Activated T-cell treated with anti-CD3 and anti-CD28 coated beads, Interleukin-2, amount 50 U/mL, for 48 hours (primary cell): ENCODE measurements at places on chromosomes 7 and 10.

DNA sequence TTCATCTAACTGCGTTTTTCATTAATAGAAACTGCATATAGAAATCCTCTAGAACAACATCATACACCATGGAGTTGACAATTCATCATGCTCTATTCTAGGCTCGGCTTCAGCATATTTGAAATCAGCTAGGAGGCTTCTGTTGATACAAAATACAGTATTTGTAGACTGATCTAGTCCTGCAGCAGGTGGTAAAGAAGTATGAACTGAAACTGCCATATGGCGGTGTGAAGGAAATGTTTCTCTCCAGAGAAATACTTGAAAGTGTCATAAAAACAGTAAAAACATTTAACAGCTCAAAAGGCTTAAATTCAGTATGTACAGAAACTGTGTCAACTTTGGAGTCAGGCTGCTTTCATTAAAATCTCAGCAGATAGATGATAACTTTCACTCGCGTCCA is 32.0 kb upstream of the MYO3A start:
- DNase-seq, result no peak

DNA sequence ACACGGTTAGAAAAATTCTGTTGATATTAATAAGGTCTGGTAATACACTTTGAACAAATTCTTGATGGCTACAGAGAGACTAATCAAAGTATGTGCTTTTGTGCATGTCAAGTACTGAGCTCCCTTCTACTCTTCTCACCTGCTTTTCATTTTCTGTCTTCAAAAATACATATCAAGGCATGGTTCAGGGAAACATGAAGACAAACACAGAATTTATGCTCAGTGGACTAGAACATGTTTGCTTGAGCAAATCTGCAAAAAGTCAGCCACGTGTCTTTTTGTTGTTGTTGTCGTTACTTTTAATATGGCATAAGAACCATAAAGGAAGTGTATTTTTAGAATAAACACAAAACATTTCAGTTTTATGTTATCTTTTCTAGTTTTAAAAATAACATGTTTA is 21.9 kb downstream of the CDK13 start:
- DNase-seq, result no peak

GRCh38 chr10:21496343-21497176 is 28.9 kb downstream of the SKIDA1 start:
- DNase-seq, result peak; percentile 75

DNA sequence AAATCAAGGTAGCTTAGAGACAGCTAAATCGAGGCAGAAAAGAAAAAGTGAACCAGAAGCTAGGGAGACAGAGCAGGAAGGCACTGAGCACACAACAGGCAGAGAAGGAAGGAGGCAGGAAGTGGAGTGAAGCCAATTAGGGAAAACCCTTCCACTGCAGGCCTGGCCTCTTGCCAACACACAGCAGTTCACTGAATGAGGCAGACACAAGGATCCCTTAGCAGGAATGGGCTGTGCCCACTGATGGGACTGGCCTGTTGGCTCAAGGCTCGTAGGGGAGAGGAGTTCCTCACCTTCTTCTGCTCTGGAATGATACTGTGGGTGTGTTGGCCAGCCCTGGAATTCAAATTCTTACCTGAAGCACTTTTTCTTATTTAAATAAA is 220.3 kb upstream of the STK17A start:
- DNase-seq, result no peak

GRCh38 chr10:115948465-115948864 is 324.5 kb downstream of the GFRA1 start:
- no peak for DNase-seq

DNA sequence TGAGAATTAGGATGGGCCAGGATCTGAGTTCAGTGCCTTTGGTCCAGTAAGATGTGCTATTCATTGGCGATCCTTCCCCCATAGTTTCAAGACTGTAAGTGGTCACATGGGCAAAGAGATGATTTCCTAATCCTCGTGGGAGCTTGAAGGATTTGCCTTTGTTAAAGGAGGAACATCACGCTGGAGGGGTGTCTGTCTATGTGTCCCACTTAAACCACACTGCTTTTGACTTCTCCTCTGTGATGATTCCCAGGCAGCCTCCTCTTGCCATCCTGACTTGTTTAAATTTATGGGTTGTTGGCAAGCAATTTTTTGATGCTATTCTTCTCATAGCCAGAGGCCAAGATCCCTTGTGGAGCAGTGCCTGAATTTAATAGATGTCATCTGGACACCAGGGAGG is 154.0 kb downstream of the TCF7L2 start:
- no peak for DNase-seq

- DNase-seq, result no peak
Observed at GRCh38 chr7:149060156-149060555, 30.4 kb downstream of the ZNF786 start.

DNA sequence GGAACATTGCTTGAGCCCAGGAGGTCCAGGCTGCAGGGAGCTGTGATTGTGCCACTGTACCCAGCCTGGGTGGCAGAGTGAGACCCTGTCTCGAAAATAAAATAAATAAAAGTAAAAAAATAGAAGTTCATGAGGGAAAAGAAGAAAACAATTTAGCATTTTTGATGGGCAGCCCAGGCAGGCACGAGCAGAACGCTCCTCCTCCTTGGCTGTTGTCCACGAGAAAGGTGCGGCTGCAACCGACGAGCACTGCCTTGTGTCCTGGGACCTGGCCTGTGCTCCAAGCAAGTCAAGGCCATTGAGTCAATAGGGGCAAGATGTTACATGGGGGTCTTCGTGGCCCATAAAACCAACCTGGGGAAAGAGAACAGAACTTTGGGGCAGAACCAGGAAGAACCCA is 25.6 kb downstream of the EBF3 start:
- no peak for DNase-seq

- no peak for DNase-seq
Observed at GRCh38 chr7:7136466-7137381, 45.6 kb upstream of the C1GALT1 start.

DNA sequence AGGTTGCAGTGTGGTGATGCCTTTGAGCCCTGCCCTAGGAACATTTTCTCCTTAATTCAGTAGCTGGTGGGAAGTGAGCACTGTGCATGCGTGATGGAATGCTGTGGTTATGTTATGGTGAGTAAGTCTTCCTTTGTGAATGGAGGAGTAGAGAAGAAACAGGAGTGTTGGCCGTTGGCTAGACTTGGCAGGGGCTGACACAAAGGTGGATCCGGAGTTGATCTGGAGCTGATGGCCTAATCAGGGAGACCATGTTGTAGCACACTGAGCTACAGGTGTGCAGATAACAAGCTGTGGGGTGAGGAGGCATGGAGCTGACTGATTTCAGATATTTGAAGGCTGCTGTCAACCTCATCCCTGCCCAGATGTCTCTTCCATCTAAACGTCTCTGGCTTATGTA is 122.3 kb downstream of the CNNM2 start:
- no peak for DNase-seq

DNA sequence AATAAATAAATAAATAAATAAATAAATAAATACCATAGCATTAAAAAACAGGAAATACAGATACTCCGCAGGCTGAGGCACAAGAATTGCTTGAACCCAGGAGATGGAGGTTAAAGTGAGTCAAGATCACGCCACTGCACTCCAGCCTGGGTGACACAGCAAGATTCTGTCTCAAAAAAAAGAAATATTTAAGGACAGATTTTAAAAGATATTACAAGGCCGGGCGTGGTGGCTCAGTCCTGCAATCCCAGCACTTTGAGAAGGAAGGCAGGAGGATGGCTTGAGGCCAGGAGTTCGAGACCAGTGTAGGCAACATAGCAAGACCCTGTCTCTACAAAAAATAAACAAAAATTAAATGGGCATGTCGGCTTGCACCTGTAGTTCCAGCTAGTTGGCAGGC is 17.5 kb upstream of the SNX8 start:
- no peak for DNase-seq

- no peak for DNase-seq
Observed at GRCh38 chr10:20682782-20683181, 214.3 kb downstream of the NEBL start.

DNA sequence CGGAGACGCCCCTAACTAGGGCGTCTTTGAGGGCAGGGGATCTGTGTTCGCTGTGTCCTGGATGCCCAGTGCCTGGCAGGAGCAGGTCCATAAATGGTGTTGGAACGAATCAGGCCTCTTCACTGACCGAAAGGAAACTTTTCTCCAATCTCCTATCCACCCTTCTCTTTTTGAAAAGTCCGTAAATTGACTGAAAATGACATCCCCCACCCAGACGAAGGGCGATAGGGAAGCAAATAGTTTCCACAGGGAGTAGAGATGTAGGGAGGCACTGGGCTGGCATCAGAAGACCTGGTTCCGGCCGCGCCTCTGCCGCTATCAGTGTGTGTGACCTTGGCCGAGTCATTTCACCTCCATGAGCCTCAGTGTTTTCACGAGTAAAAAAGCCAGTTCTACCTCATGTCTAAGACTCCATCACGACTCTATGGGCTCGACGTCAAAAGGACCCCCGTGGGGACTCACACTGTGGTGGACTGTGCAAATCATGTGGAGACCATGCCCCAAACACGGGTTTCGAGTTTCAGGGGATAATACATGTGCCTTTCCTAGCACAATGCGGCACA is 497 bp upstream of the RAB11FIP2 start:
- no peak for DNase-seq

DNA sequence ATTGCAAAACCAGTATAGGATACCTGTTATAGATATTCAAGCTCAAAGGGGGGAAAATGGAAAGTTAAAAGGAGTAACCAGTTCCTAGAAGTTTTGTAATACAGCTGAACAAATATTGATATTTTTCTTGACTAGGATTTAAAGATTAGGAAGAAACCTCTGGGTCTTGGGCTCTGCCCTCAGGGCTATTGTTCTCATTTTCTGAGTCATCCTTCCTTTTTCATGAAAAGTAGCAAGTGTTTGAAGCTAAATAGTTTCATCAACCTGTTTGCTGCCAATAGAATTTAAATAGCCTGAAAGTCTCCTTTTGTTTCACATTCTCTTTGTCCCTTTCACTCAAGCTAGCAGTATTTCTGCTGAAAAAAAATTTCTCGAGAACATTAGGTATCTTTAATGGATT is 1061.1 kb upstream of the GHITM start:
- no peak for DNase-seq

DNA sequence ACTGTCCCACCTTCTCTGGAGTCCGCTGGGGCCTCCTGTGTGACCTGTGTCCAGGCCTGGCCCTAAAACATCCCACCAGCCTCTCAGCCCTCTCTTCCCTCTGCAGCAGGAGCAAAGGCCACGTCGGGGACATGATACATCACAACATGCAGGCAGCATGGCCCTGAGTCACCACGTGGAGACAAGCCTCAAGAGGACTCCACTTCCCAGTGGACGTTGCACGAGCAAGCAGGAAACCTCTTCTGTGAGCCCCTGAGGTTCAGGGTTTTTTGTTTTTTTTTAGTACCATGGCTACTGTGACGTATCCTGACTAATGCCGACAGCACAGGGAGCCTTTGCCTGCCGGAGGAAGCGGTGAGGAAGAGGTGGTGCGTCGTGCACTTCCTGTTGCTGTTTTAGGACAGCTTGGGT is 165.9 kb downstream of the DNAJB6 start:
- DNase-seq, result peak; percentile 49

DNA sequence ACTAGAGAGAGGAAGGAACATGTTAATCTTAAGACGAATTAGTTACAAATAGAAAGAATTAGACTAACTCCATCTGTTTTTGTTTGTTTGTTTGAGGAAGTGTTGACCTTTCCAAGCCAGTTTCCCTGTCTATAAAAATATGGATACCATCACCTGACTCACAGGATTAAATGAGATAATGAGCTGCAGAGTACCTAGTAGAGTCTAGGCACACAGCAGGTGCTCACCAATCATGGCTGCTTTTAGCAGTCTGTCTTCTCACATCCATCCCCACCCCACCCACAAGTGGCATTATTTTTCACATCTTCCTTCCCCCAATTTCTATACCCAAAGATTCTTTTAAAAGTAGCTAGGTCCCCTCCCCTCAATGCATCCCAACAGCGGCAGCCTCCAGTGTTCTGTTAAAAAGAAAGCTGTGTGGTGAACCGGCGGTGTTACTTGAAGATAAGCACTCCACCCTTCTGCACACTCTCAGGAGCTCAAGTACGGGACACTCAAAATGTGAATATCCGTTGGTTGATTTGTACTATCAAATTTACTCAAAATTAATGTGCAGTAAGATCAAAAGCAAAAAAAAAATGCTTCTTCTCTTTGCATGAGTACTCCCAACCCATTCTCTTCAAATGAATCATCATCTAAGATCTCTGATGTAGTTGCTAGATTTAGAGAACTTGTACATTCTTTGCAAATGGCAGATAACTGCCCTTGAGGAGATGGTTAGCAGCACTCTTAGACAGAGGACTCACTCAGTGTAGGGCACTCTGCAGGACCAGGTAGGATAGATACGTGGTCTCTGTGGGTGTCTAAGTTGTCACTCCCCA is 145.4 kb upstream of the ASAH2 start:
- DNase-seq, result peak; percentile 55

DNA sequence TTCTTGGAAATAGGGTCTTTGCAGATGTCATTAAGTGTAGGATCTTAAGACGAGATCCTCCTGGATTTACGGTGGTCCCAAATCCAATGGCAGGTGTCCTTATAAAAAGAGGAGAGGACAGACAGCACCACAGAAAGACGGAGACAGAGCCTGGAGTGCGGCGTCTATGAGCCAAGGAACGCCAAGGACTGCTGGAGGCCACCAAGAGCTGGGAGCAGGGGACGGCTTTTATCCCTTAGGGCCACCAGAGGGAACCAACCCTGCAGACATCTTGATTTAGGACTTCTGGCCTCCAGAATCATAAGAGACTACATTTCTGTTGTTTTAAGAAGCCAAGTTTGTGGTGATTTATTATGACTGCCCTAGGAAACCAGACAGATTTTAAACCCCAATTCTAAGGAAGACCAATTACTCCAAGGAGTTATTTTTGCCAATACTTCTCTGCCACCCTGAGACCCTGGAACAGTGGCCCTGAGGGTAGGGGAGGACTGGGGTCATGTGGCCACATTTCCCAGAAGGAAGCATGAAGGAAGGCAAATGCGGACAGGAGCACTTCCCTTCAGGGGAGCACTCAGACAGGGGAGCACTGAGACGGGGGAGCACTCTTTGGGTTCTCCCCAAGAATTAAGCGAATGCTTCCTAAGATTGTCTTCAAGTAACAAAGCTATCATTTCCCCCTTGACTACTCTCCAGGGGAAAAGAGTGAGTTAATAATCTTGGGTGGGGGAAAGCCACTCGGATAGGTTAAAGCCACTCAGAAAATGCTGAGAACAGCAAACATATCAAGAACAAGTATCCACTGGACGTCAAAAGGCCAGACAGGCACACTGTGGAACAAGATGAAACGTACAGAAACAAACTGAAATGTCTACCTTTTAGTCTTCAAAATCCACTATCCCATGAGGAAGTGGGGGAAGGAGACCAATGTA is 67.5 kb downstream of the CHST15 start:
- DNase-seq, result no peak

GRCh38 chr7:107049971-107050532 is 5.5 kb downstream of the PRKAR2B start:
- DNase-seq, result no peak

DNA sequence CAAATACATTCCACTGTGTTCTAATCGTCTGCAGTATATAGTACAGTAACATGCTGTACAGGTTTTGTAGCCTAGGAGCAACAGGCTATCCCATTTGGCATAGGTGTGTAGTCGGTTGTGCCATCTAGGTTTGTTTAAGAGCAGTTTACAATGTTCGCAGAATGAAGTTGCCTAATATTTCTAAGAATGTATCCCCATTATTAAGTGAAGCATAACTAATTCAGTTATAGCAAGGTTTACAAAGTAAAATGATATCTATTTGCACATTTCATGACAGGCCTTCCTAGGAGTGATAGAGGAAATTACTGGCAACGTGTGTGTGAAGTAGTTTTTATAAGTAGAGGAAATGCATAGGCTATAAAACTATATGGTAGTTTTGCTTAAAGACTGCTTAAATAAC is 4.0 kb downstream of the CREM start:
- DNase-seq, result no peak
